ENCODE measurements at places on chromosomes 16 and 17.
A peak's percentile ranks its signal among the peaks of the same experiment; 100 is the strongest.

DNA sequence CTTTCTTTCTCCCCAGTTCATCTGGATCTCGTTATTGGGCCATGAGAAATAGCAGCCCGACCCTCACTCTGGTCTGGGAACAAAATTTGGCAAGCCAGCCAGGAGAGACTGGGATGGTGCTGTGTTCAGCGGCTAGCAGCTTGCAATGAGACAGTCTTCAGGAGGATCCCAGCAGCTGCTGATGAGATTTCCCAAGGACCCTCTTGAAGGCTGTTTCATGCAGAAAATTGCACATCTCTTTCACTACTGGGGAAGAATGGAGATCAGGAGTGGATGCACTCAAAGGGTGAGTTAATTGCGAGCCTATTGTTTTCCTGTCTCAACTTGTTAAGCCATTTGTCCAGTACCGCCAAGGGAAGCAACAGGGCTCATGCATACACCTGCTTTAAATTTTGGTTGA lies 5.5 kb upstream of the COIL start:
- no peak for DNase-seq

DNA sequence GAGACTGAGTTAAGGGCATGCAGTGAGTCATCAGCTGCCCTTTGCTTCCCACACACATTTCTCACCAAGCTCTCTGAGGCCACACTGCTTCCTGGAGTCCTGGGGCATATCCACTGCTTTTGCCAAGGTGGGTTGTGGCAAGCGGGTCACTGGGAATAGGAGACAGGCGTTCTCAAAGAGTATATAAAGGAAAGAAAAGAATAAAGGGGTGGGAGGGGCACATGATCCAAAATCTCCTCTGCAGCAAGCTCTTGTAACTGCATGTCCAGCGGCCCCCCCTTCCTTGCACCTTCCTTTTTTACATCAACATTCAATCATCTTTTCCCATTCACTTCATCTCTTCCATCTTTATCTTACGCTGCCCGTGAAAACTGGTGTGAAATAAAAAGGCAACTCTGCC lies 259.1 kb upstream of the RPL38 start:
- DNase-seq, result no peak

DNA sequence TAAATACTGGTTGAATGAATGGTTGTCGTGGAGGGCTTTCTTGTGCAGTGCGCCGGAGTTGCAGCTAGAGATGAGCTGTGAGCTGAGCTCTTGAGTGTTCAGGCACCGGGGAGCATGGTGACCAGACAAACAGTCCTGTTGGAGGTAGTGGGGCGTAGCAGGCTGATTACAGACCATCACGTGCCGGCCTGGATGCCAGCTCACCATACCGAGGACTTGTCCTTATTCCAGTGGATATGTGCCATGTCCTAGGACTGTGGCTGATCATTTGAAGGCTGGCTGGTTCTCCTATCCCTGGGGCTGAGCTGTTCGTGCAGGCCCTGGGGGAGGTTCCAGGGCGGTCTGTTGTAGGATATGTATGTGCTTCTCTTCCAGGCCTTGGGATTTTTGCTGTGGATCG lies 60.0 kb downstream of the ABCC1 start:
- no peak for DNase-seq

GRCh38 chr17:7444682-7445618 lies at the start of gene CHRNB1:
CHRNB1 (plus strand) TSS chr17:7445061; CDS start chr17:7445128, 67 bp downstream.
- peak; percentile 24 for DNase-seq

DNA sequence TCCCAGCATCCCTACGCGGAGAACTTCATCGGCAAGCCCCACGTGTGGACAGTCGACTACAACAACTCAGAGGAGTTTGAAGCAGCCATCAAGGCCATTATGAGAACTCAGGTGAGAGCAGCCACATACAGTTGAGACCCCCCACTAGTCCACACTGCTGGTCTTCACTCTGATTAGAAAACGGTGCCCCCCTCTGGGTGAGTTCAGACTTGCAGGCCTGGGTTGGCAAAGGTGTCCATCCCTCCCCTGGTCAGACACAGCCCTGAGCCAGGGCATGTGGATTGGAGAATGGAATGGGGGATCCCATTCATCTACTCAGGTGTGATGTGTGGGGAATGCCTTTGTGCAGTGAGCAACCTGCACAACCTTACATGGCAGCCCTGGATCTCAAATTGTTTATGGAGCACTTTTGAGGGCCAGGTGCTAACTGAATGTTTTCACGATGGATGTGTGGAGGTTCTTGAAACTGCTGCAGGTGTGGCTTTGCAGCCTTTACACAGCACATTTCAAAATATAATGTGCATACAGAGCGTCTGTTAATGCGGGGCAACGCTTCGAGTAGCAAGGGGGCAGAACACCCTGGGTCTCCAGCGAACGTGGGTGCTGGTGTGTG lies 72.6 kb downstream of the MGAT5B start:
- DNase-seq, result no peak

- no peak for DNase-seq
Measured at GRCh38 chr16:81917375-81917774, 93.9 kb downstream of the SDR42E1 start.

DNA sequence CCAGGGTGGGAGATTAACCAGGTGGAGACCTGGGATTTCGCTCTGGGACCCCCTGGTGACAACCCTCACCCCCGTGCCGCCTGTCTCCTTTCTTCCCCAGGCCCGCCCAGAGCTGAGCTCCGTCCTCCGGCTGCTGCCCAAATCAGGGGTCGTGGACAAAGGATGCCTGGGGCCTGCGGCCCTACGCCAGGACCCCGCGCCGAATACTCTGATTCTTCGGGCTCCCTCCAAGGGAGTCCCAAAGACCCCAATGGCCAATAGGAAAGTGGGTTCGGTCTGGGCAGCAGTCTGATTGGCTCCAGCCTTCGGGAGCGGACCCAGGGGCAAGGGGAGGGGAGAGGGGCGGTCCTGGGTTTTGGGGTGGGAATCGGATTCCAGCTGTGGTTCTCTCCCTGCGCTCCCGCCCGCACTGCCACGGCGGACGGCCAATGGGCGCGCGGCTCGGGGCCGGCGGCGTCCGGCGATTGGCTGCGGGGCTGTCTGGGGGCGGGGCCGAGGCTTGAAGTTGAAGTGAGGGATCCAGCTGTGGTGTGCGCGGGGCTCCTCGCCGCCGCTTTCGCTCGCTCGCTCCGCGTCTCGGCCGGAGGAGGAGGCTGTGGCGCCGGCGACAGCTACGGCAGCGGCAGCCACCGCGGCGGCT lies at the start of gene CACNA1G:
Gene CACNA1G (plus strand): TSS at position 531 of the 640 bp plus-strand sequence. CDS start 745 bp downstream, outside the sequence.
- peak; percentile 91 for DNase-seq

DNA sequence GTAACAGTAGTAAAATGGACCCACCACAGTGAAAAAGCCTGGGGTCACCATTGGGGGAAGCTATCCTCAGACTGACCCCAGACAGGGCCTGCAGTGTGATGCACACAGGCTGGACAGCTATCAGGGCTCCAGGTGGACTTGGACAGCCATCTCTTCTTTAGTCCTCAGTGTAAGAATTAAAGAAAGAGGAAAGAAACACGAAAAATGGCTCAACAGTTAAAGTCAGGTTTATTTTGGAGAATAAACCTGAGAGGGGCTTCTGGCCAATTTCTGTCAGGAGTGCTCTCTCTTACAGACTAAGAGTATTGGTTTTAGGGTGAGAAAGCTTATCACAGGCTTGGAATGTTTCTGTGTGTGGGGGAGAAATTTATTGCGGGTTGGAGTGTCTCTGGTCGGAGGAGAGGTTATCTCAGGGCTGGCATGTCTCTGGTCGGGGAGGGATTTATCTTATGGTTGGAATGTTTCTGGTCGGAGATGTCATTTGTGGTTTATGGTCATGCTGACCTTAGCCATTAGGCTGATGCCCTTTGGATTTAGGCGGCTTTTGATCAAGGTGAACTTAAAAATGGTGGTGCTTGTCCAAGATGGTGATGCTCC lies 10.8 kb upstream of the B4GALNT2 start:
- no peak for DNase-seq

DNA sequence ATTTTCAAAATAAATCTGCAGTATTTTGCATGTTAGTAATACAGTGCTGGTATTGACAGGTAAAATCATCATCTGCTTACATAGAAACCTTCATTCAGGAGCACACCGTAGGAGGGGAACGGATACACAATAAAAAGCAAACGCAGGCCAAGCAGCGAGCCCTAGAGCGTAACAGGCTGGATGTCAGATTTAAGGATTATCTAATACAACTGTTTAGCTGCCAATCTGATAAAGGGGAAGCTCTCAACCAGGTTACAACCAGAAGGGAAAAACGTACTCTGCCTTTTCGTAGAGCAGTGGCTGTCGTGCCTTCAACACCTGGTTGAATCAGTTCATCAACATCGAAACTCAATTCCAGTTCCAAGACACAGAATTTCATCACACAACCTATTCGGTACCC lies 16.4 kb upstream of the CUEDC1 start:
- no peak for DNase-seq

- no peak for DNase-seq
Measured at GRCh38 chr16:8607214-8607613, 14.3 kb upstream of the METTL22 start.

- no peak for DNase-seq
Measured at GRCh38 chr16:14618566-14618965, 11.5 kb downstream of the PARN start.

- DNase-seq, result peak; percentile 75
Measured at GRCh38 chr16:9138731-9139501, 47.5 kb downstream of the HAPSTR1 start.

DNA sequence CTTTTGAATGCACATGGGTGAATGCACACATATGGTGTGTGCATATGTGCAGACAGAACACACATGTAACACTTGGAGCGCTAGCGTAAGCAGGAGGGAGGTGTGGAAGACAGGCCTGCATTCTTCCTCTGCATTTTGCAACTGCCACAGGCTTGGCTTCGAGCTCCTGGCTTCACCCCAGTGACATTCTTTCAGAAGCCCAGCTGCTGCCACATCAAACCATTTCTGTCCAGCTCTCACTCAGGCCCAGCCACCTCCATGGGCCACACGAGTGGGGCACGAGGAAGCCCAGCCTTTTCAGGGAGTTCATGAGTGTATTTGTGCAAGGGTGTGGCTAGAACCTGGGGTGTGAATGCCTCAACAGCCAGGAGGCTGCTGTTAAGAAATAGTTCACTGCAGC lies 18.8 kb downstream of the LGALS3BP start:
- DNase-seq, result no peak

DNA sequence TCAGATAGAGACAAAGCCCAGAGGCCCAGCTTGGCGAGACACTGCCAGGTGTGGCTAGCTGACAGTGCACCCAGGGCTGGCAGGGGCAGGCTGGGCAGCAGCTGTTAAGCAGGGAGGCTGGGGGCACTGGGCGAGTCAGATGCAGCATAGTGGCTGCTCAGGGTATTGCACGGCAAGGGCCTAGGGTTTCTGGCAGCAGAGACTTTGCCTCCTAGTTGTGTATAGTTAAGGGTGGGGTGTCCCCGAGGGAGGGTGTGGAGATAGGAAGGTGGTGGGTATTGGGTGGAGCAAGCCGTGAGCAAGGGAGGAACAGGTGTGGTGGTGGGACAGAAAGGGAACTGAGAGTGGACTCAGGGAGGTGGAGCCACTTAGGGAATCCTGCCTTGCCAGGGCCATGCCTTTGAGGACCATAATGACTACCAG lies 66.0 kb downstream of the SMPD3 start:
- no peak for DNase-seq

GRCh38 chr16:68617734-68618133 lies 27.4 kb upstream of the CDH3 start:
- DNase-seq, result no peak

- no peak for DNase-seq
Measured at GRCh38 chr16:27639561-27640276, 89.8 kb downstream of the KATNIP start.

DNA sequence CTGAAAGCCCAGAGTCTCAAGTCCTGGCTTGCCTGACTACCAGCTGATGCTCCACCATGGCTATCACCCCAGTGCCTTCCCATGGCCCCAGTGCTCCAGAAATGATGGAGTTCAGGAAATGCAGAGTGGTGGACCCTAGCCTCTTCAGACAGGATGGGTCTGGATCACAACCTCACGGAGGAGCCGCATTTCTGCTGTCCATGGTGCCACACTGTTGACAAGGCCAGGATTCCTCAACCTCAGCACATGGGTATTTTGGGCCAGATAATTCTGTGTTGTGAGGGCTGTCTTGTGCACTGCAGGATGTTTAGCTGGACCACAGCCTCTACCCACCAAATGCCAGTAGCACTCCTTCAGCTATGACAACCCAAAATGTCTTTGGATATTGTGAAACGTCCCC lies 6.7 kb upstream of the CRHR1 start:
- DNase-seq, result no peak

GRCh38 chr16:67782567-67783352 lies 23.6 kb downstream of the RANBP10 start:
- no peak for DNase-seq

DNA sequence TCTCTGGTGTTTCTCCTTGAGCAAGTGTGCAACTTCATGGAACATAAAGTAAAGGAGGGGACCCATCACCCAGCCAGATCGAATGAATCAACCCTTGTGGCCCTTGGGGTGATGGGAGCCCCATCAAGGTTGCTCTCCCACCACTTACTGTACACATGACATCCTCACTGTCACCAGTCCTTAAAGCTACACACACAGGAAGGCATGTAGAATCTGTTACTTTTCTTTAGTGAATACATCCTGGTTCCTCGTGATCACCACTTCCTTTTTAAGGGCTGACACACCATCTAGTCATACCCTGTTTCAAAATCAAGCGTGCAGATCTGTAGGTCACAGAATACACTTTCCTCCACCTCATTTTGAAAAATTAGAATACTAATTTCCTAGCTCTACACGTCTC lies 22.6 kb upstream of the MPHOSPH6 start:
- peak; percentile 4 for DNase-seq

- no peak for DNase-seq
Measured at GRCh38 chr17:77610518-77610893, 348.0 kb upstream of the TNRC6C start.

DNA sequence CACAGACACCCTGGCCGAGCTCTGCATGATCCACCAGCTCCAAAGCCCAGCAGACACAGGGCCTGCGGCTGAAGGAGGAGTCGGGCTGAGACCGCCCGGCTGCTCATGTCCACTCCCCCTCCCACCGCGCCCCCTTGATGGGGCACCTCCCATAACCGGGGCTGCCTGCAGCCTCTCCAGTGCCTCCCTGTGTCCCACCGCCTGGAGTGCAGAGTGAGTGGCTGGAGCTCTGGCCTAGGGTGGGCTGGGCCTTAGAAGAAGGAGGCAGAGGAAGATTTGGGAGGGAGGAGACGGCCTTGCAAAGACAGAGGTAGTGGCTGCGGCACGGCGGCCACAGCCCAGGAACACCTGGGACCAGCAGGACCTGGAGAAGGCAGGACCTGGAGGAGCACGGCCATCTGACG lies 4.0 kb downstream of the CBFA2T3 start:
- DNase-seq, result no peak

DNA sequence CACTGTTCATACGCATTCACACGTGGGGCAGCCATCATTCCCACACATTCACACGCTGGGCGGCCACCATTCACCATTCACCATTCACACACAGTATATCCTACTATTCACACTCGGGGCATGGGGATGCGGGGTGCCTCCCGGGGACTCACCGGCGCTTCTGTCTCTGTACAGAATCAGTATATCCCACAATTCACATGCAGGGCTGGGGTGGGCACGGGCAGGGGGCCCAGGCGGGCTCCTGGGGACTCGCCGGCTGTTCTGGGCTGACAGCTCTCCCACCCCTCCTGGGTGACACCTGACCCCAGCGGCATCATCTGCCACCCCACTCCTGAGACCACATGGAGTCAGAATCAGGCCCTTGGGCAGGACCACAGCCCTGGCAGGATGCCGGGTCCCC lies 9.6 kb downstream of the NME3 start:
- no peak for DNase-seq
